H54 (cell line): ENCODE measurements at places on chromosomes 5 and 9.

DNA sequence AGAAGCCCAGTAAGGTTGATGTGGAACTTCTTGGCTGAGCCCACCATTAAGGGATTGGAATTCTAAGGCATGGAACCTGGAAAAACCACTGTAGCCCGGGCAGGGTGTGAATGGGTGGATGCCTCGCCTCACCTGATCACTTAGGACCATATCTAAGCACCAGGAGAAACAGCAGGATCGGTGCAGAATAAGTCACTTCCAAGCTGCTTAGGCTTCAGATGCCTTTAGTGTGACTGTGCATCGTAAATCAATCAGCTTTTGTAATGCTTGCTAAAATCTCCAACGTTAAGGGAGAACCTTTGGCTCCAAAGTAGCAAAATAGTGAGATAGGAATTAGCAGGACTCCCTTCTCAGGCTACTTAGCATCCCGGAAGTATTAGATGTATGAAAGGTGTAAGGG, 103.9 kb upstream of the MEGF10 start:
- DNase-seq = no peak

DNA sequence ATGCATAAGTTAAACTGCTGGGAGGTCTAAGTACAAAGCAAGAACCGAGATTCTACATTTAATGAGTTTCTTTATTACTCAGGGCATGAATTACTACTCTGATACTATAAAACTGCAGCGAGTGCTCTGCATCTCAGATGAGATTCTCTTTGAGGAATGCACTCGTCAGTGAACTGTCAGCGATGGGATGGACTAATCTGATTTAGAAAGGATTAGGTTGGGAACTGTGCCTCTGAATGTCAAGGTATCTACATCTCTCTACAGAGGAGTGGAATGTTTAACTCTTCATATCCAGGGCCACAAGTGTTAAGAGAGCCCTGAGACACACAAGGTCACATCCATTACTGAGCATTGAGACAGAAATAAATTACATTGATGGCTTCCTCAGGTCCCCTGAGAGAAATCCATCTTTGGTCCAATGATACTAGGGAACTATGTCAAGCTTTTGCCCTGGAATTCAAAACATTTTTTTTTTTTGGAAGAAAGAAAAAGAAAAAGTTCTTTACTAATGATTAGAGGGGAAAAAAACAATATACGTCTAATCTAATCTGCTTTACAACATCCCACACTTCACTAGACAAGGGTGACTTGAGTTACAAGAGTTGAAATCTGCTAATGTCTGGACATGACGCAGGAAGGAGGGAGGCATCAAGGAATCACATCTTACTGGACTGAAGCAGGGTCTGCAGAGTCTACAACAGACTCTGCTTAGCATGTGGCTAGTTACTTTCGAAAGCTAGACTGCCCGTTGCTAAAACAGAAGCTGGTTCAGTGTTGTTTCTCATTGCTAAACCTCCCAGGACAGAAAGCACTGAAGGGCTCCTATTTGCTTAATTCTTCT, 270.0 kb upstream of the TLE4 start:
- DNase-seq = no peak

DNA sequence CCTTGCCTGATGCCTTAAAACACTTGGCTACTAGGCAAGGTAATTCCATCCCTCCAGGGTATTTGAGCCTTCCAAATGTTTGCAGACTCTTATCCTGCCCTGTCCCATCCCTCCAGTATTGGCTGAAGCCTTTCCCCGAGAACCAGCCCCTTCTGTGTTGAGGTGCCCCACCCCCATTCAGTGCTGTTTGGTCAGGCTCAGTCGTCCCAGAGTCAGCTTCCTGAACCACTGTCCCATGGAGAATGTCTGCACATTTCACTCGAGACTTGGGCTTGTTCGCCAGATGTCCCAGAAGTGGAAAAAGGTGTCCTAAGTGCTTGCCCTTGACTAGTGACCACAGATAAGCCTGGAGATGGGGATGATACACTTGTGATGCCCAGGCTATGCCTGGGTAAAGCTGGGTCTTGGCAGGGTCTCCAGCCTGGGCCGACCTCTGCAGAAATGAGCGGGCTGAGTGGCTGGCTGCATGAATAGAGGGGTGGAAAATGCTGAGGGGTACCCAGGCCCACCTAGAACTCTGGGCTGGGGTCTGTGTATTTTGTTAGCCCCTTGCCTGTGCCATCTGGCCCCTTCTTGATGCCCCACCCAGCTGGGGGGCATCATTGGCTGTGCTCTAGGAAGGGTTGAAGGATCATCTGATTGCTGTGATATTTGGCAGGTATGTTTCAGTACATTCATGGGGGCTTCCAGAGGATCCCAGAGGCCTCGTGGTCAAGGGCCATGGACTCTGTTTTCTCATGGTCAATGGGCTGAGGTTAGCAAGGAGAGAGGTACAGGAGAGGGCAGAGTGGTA, 178.4 kb downstream of the MACROH2A1 start:
- no peak for DNase-seq

DNA sequence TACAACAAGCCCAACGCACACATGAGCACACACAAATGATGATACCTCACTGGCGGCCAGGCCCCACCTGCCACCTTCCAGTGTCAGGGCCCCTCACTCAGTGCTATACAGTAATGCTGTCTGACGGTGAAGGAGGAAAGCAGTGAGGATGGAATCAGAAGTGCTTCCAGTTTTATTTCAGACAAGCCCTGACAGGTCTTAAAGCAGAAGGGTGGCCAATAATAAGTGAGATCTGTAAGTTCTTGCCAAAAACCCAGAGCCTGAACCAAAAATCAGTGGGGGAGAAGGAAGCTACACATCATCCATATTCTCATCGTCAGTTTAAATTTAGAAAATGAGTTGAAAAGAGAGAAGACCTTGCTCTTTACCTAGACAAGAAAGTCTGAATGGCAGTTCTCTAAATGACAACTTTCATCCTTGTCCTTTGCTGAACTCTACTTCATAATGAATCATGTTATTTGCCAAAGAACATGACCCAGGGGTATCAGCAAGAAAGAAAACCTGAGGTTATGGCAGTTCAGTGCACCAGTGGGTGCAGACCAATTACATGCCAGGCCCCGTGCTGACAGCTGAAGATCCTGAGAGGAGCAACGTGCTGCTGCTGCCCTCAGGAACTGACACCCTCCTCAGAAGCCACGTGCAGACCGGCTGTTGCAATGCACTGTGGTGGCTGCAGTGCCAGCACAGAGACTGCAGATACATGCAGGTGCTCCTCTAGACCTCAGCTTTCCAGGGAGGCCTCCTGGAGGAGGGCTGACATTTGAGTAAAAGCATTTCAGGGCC, 118.7 kb downstream of the DROSHA start:
- DNase-seq = no peak
